Stimulated activated naive CD8-positive, alpha-beta T cell treated with anti-CD3 and anti-CD28 coated beads, Interleukin-15, amount 100 ng/mL, for 72 hours (primary cell): ENCODE measurements at places on chromosomes 12 and 14.
A peak's percentile ranks its signal among the peaks of the same experiment; 100 is the strongest.

DNA sequence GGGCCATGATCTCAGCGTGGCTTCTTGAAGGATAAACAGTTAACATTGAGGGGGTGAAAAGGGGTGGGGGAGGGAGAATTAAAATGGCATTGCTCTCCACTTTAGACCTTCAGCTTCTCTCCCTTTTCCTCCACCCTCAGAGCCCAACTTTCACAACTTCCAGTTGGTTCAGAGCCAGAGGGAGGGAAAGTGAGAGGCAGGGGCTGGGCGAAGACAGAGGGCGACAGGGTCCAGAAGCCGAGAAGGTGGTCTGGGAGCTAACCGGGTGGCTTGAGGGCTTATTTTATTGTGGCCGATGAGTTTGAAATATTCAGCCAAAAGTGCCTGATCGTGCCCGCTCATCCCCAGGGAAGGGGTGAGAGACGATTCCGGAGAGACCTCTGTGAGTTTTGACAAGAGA, 4.1 kb downstream of the BMP4 start:
- no peak for DNase-seq

DNA sequence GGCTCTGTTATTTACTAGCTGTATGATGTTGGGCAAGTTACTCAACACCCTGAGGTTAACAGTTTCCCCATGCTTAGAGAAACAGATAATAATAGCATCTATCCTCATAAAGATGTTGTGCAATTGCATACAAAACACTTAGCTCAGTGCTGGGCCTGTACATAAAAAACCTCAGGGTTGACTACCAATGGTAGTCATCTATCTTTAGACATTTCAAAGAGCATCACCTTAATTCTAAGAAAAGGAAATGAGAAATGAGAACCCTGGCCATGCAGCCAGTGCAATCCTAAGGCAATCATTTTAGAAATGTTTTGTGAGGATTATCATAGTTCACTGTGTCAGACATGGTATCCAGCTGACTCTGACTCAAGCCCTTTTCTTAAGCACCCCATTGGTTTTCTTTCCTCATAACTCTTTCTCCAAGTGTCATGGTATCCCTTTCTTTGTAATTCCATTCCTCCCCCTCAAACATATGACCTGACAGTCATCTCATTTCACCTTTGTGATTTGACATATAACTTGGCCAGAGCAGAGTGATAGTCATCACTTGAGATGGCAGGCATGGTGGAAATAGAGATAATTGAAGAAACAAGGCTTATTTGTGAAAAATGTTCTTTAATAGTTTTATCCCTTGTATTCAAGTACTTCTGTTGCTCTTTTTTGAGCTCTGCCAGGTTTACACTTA, 29.5 kb upstream of the OSBPL8 start:
- DNase-seq: peak; percentile 25

DNA sequence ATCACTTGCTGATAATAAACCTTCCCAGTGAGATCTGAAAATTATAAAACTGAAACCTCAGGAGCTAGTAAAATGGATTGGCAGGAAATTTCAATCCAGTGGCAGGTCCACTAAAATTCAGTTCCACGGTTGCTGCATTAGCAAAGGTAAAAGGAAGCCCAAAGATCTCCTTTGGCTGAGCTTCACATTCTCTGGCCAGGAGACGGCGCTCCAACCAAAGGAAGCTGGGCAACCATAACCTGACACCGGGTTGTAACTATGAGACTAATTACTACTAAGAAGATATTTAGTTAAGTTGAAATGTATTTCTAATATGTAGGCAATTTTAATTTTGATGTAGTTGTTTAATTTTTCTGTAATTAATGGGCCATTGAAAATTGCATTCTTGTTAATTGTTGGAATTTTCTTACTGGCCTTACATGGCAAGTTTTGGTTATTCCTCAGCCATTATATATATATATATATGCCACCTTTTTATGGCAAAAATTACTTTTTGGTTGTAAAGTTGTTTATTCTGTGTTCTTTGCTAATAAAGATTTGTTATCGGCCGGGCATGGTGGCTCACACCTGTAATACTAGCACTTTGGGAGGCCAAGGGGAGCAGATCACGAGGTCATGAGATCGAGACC, 17.0 kb downstream of the OR8S1 start:
- peak; percentile 61 for DNase-seq

GRCh38 chr12:7019043-7019569, 830 bp upstream of the LPCAT3 start:
- DNase-seq: no peak
